ENCODE measurements at places on chromosomes 5 and 9.

DNA sequence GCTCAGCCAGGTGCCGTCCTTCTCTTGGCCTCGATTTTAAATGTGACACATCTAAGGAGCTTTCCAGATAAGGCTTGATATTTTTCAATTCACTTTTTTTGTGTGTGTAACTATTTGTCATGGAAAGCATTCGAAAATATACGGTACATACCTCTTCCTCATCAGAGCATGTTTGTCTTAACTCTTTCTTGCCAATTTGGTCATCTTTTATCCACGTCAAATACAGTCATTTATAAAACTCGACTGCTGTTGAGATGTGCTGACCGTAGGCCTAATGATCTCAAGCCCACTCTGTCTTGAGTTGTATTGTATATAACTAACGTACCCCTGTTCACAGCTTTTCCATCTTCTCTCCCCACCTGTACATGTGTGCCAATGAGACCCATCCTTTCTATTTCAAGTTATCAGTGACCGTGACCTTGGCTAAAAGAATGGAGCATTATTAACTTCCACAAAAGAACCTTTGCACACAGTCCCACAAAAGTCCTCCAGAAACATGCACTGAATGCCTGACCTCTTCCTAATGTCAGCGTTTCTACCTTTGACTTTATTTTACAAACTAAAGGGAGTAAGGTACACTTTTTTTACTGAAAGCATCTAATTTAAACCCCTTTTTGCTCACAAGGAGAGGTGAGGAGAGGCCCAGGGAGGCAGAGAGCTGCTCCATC is 61.6 kb downstream of the IPPK start:
- no peak for DNase-seq

GRCh38 chr9:32468740-32469139 is 57.3 kb downstream of the RIGI start:
- no peak for DNase-seq

- no peak for DNase-seq
Measured at GRCh38 chr5:151005950-151006576, 14.3 kb upstream of the GPX3 start.

DNA sequence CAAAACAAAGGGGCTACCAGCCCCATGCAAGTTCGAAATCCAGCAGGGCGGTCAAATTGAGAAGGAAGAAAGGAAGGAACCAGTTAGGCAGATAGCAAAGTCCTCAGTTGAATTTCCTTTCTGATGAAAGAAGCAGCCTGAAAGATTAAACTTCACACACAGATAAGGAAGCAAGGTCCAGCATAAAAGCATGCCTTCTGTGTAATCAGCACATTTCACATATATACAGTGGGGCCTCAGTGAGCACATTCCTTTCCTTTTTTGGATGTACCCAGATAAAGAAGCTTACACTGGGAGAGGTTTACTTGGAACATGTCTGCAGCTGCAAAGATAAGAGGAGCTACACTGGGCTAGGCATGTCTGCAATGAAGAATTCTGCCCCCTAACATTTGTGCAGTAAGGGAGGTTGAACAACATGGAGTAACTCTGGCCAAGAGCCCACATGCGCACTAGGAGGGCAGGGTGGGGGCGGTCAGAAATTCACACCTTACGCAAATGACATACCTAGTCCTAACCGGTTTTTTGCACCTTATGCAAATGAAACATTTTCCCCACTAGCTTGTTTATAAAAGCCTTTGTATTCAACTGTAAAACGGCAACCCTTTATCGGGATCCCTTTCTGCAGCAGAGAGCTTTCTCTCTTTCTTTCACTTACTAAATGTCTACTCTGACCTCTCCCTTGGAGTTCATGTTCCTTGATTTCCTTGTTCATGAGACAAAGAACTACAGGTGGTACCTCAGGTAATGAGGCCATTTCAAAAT is 149.7 kb upstream of the FBXL17 start:
- DNase-seq: no peak

DNA sequence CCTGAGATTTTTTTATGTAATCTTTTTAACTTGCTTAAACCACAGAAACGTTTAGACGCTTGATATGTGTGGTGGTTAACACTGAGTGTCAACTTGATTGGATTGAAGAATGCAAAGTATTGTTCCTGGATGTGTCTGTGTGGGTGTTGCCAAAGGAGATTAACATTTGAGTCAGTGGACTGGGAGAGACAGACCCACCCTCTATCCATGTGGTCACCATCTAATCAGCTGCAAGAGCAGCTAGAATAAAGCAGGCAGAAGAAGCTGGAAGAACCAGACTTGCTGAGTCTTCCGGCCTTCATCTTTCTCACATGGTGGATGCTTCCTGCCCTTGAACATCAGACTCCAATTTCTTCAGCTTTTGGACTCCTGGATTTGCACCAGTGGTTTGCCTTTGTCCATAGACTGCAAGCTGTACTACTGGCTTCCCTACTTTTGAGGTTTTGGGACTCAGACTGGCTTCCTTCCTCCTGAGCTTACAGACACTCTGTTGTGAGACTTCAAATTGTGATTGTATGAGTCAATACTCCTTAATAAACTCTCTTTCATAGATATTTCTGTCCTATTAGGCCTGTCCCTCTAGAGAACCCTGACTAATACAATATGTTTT is 816.0 kb upstream of the CDH9 start:
- DNase-seq: no peak

GRCh38 chr5:58972301-58972700 is 389.4 kb downstream of the RAB3C start:
- DNase-seq: no peak

DNA sequence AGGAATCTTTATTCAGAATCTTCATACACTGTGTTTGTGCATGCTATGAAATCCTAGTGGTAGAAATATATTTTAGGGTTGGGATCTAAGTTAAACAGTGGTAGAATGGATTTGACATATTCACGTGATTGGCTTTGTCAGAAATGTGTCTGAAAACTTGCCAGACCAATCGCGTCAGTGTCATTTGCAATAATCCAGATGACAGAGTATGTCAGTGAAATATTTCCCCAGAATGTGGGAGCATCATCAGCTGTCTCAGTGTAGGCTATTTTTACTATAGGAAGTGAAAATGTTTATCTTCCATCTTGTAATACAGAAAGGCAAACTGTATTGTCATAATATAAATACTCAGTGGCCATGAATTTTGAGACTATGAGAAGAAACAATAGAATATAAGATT is 220.6 kb upstream of the EDIL3 start:
- no peak for DNase-seq

DNA sequence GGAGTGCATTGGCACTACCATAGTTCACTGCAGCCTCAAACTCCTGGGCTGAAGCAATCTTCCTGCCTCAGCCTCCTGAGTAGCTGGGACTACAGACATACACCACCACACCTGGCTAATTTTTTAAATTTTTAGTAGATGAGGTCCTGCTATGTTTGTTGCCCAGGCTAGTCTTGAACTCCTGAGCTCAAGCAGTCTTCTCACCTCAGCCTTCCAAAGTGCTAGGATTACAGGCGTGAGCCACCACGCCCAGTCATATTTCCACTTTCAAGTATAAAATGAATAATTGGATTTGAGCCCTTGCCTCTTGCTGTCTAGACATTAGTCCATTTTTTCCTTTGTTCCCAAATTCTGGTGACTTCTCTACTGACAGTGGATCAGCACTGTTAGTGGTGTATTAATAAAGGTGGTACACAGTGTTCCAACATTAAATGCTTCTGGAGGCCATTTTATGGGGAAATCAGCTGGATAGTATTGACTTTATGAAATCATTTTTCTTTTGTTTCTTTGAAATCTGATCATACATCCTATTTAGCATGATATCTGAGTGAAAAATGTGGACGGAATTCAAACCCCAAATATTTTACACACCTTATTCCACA is 15.9 kb downstream of the ATP6V0E1 start:
- DNase-seq: no peak

DNA sequence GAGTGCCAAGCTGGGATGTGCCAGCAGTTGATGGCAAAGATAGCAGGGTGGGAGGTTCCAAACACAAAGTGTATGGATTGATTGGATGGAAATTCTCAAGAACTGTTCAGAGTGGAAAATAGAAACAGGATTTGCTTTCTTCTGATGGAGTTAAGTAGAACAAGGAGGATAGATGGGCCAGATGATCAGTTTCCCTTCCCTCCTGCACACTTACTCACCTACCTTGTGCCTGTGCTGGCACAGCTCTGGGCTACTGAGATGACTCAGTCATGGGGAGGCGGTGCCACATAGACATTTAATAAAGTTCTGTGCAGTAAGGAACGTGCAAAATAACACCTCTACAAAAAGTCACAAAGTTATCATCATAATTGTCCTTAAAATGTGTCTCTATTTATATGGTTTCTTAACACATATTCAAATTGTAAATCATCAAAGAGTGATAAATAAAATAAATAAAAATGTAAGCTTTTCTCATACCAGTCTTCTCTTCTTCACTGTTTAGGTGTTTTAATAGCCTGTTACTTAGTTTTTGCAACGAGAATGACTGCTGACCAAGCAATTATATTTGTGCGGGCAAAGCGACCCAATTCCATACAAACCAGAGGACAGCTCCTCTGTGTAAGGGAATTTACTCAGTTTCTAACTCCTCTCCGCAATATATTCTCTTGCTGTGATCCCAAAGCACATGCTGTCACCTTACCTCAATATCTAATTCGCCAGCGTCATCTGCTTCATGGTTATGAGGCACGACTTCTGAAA is 12.7 kb downstream of the PTPDC1 start:
- DNase-seq: no peak

DNA sequence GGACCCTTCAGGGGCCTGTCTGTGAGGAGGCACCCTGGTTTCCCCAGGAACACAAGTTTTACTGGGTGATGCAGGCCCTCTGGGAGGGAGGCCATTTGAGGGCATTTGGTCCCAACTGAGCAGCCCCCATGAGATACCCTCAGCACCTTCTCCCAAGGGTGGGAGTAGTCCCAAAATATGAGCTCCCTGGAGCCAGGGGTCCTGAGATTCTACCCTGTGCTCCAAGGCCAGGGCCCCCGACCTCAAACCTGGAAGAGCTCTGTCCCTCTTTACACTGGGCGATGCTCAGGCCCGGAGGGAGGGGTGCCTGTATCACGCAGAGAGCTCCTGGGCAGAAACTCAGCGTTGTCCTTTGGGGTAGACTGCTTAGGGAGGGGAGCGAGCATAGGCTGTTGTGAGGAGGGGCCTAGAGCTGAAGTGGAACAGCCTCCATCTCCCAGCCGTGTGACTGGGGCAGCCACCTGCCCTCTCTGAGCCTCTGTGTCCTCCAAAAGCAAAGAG is 64.0 kb upstream of the SYNPO start:
- no peak for DNase-seq

GRCh38 chr9:127805620-127806019 is 2.9 kb downstream of the FPGS start:
- no peak for DNase-seq

GRCh38 chr5:41414598-41414997 is 95.8 kb downstream of the PLCXD3 start:
- DNase-seq: peak; percentile 43

GRCh38 chr9:108434502-108434901 is 421.3 kb downstream of the ACTL7B start:
- DNase-seq: no peak

- DNase-seq: no peak
Measured at GRCh38 chr9:115364991-115365390, 247.0 kb upstream of the TNC start.

GRCh38 chr5:114308017-114308416 is 53.9 kb upstream of the KCNN2 start:
- DNase-seq: no peak

DNA sequence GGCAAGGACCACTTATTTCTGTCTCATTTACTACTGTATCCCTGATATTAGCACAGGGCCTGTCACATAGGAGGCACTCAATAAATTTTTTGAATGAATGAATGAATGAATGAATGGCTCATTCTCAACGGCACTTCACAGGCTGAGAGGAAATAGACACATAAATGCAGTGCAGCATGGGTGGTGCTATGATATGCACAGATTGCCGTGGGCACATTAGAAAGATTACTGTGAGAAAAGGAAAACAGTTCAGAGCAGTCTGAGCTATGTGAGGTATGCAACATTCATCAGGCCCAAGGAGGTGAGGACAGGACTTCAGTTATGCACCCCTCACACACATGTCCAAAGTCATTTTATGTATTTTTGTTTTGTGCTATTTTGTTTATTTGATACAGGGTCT is 6.4 kb upstream of the NOL6 start:
- DNase-seq: no peak

DNA sequence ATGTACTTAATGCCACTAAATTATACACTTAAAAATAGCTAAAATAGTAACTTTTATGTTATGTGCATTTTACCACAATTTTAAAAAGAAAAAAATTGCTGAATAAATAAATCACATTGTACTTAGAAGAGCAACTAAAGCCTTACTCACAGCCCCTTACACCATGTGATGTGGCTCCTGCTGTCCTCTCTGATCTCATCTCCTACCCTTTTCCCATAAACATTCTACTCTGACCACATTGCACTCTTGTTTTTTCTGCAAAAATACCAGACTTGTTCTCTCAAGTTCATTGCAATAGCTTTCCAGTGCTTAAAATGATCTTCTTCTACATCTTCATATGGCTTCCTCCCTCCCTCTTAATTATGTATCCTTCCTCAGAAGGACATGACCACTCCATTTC is 268.4 kb downstream of the ELAVL2 start:
- DNase-seq: no peak

DNA sequence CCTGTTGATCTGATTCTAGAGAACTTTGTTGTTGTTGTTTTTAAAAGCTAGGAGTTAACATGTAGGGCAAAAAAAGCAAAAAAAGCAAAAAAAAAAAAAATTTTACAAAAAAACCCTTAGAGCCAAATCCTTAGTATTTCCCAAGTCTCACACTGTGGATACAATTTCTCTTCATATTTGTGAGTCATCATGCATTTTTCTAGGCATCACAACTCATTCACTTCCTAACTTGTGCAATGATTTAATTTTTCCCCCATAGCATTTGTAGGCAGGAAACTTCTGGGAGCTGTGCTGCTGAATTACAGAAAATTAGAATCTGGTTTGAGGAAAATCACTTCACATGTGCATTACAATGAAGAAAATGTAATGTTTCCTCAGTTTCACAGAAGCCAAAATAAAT is 91.9 kb downstream of the MARCHF3 start:
- DNase-seq: no peak

DNA sequence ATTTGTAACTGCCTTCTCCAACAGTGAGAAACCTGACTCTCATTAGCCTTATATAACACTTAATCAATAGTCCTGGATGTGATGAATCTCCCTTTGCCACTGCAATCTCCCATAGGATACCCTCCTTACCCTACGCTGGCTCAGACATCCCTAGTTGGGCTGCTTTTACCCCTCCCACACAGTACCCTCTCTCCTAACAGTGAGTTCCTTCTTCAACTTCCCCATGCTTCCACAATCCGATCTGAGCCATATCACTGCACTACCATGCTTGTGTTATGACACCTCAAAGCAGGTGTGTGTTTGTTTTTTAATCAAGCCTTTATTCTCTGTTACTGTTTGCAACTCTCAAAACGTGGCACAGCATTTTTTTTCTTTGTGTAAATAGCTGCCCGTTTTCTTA is 60.5 kb upstream of the C9orf72 start:
- DNase-seq: no peak

DNA sequence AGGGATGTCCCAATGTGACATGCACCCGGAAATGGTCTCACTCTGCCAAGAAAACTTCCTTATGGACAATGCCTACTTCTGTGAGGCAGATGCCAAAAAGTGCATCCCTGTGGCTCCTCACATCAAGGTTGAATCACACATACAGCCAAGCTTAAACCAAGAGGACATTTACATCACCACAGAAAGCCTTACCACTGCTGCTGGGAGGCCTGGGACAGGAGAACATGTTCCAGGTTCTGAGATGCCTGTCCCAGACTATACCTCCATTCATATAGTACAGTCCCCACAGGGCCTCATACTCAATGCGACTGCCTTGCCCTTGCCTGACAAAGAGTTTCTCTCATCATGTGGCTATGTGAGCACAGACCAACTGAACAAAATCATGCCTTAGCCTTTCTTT is 37.6 kb upstream of the CCDC152 start:
- no peak for DNase-seq

GRCh38 chr9:109020113-109020512 is 6.8 kb upstream of the CTNNAL1 start:
- no peak for DNase-seq

All from NCI-H446 treated with DMSO at 0.1 percent for 48 hours (cell line).